ENCODE measurements at places on chromosomes 1 and 21.

- ATAC-seq: no peak
Measured at GRCh38 chr1:62809788-62810187, 25.9 kb downstream of the ATG4C start.

GRCh38 chr1:206579747-206580437 lies 32.4 kb downstream of the EIF2D start:
- ATAC-seq: peak; percentile 54

DNA sequence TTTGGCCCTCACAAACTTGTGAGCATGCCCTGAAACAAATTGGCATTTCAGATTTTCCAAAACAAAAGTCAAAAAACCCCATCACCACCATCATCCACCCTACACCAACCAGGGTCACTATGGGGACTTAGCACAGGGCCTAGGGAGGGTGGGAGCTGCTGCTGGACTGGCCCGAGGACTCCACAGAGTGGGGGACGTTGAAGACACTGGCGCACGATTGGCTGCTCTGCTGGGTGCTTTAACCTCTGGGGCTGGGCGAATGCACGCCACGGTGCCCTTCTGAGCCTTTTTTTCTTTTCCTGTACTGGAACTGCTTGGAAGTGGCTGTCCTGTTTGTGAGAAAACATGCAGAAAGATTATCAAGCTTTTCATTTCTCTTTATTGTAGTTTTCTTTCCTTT lies 92.8 kb downstream of the CD247 start:
- ATAC-seq: no peak

DNA sequence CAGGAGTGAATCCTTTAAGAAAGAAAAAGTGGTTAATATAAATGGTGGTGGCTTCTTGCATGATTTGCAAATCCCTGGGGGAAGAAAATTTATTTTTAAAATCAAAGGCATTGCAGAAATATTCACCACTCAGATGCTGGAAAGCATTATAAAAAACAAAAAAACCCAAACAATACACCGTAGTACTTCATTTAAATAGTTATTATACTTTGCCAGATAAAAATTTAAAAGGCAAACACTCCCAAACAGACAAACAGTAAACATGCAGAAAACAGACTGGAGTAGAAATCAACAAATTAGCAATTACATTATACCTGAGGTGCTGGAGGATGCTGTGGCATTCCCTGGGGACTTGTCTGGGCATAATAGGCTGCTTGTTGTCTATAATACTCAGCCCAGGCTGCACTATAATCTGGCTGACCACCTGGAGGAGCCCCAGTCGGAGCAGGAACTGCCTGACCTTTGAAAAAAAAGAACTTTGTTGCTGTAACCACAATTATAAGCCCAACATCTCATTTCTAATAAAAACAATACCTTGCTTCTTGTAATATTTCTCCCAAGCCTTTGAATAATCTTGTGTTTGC lies 29.9 kb downstream of the FUBP1 start:
- ATAC-seq: no peak

GRCh38 chr1:54475946-54476516 lies 69.8 kb upstream of the SSBP3 start:
- ATAC-seq: no peak

DNA sequence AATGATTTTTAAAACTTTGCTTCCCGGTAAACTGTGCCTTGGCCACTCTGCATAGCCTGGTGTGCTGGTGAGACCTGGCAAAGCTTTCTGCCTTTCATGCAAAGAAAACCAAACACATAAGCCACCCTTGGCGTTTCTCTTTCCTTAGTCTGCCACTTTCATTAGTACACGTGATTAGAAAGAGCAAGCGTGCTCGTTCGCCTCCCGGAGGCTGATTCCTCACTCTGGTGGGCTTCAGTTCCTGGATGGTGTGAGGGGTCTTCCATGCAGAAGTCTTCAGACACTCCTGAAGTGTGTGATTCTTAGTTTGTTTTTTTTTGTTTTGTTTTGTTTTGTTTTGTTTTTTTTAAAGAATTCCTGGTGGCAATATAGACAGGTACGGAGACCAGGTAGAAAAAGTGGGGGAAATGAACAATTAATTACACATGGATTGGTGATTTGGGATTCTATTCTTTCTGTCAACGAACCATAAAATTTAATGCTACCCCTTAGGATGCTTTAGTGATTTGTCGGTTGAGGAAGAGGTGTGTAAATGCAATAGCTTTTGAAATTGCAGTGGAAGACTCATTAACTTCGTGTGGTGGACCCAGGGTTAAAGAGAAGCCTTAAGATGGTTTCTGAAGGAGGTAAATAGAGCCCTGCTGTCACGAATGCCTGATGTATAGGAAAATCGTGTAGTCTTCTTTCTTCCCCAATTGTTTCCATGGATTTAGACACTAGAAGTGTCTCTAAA lies 2.1 kb downstream of the GALNT2 start:
- ATAC-seq: no peak

DNA sequence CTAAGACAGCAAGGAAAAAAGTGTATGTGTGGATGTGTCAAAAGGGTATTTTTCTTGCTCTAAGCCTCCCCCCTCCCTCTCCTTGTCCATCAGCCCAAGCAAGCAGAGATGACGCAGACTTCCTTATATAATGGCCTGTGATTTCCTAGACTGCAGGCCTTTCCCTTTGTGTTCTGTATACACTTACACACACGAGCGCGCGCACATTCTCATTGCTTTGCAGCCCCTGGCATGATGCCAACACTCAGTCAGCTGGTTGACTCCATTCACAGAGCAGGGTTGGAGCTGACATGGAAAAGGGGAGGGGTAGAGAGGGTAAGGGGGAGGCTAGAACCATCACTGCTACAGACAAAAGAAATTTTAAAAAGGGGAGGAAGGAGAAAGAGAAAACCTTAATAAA lies 41.8 kb downstream of the GATAD2B start:
- no peak for ATAC-seq

DNA sequence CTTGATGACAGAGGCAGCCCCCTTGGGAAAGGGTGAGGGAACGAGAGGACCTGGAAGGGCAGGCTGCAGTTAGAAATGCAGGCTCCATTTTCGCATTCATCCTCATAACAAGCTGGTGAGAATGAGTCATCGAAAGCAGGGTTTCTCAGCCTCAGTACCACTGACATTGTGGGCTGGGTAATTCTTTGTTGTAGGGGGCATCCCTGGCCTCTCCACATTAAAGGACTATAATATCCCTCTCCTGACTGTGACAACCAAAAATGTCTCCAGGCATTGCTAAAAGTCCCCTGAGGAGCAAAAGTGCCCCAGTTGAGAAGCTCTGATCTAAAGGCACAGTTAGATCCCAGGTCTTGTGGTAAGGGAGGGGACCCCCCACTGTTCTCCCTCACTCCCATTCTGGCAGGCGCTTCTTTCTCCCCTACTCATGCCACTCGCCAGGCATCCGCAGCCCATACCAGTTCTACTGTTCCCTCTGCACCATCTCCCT lies 20.4 kb downstream of the KCNN3 start:
- peak; percentile 60 for ATAC-seq

- ATAC-seq: no peak
Measured at GRCh38 chr1:115456441-115456961, 118.5 kb upstream of the NGF start.

DNA sequence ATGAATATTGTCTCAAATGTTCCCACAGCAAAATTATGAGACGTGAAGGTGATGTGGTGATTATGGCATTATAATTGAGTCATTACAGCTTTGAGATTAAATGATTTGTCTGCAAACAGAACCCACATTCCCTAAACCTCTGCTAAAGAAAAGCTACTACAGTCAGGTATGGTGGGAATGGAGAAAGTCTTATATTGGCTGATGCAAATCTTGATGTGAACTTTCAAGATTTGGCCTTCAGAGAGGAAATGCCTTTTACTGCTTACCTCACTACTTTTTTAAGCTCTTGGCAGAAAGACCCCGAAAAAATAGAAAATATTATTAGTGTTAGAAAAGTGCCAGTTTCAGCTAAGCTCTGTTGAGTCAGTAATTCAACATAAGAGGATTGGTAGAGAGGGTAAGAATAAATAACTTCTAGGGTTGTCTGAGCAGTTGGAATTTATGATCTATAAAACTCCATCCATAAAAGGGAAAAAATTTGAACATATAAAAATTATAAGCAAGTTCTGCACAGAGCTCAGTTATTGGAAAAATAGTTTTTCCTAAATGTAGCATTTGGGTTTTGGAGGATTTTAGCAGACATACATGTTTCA lies 47.8 kb upstream of the RGS5 start:
- no peak for ATAC-seq

DNA sequence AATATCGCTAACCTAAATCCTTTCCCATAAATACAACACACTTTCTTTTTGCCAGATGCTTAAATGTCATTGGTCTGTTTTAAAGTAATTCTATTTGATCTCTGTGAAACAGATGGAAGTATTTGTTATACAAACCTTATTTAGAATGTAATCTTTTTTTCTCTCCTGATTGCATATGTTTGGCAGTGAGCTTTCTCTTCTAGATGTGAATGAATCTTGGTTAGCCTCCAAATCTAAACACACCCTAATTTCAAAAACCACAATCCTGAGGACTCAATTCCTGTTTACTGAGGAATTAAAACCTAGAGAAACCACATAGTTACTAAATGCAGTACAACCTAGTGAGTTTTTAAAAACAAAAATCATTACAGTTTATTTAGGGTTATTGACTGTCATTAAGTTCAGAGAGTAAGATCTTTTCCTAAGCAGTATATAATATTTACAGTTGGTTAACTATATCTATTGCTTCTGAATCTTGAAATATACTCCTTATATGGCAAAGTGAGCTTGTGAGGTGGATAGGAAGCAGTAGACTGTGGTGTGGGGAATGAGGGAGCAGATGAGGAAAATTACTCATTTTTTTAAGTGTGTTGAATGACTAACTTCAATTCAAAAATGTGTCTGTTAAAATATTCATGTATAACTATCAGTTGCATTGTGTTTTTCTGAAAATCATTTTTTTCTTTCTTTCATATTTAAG lies 218.7 kb downstream of the FMN2 start:
- ATAC-seq: no peak

DNA sequence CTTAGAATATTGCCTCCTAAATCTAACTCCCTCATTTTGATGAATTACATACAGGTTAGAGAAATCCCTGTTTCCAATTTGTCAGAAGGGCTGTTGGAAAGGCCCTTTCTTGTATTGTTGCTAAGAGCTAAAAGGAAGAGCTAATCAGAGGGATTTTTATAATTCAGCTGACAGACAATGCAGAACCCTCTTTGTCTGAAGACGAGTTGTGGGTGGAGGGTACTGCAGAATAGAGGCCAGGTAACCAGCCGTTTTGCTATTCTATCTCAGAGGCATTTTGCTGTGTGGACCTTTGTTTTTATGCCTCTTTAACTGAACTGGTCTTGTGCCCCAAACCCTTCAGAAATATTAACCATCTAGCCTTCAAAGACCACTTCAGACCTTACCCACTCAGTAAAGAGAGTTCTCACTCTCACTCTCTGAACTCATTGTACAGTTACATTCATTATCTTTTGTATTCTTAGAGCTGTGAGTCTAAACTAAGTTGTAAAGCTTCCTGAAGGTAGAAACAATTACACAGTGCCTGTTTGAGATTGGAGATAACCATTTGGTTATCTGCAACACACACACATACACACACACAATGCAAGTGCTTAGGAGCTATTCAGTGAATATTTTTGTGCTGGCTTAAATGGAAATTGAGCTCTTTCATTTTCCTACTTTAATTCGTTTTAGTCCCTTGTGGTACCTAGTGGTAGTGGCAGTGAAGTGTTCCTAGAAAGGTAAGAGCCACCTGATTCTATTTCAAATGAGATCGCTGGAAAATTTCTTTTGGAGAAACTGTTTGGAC lies 19.7 kb downstream of the KPNA6 start:
- ATAC-seq: no peak

- no peak for ATAC-seq
Measured at GRCh38 chr1:15022048-15022447, 131.5 kb upstream of the TMEM51 start.

- no peak for ATAC-seq
Measured at GRCh38 chr21:35538386-35538785, 489.3 kb upstream of the RUNX1 start.

- no peak for ATAC-seq
Measured at GRCh38 chr1:62436039-62436465, 797 bp upstream of the USP1 start.

DNA sequence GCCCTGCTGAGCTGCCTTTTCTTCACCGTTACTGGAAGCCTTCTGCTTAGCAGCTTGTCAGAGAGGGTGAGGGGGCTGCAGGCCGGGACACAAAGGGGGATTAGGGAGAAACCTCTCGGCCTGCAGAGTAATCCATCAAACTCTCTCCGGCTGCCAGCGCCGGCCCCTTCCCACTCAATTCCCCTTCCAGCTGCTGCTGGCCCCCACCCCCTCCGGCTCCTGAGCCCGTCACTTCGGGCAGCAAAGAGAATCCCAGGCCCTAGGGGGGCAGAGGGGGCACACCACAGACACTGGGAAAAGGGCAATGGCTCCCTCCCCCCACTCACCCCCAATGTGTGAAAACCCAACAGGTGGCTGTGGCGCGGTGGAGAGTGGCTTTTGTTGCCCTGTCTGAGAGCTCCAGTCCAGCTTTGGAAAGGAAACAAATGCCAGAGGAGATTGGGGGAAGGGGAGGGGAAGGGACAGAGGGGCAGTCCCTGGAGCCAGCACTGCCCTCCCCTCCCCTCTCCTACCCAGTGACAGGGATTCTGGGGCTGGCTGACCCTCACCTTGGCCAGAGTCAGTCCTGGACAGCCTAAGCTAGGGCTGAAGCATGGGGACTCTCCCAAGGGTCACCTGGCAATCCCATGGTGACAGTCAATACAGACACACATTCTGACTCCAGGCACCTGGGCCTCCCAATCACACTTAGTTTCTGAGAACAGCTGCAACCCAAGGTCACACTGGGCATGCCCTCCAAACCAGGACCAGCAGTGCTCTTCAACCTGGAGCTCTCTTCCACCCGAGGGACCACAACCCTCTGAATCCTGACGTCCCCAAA lies 9.5 kb downstream of the SLC45A3 start:
- no peak for ATAC-seq

GRCh38 chr1:2228694-2229036 lies 546 bp downstream of the SKI start:
- no peak for ATAC-seq

Measured in activated CD4-positive, CD25-positive, alpha-beta regulatory T cell treated with anti-CD3 and anti-CD28 coated beads, Interleukin-2, amount 50 U/mL, for 24 hours (primary cell).